ENCODE measurements at places on chromosomes 5 and 9. TPM values are rescaled to one million over a fixed set of nuclear protein-coding genes. Genes with fewer than 3 reads are reported as not detected.

DRD1 gene
- total RNA-seq = not detected

SPTLC1 gene
- total RNA-seq = 97.1 TPM

ADRA1B gene
- under 0.01 TPM for total RNA-seq

CDH6 gene
- total RNA-seq = 21.6 TPM

LTC4S gene
- total RNA-seq = 0.33 TPM

HMCN2 gene
- under 0.01 TPM for total RNA-seq

FAM221B gene
- not detected for total RNA-seq

CCDC69 gene
- total RNA-seq = 2.0 TPM

PRKACG gene
- not detected for total RNA-seq

SPATA31E1 gene
- under 0.01 TPM for total RNA-seq

FLT4 gene
- total RNA-seq = 0.11 TPM

NTNG2 gene
- total RNA-seq = 3.5 TPM

JADE2 gene
- 29.1 TPM for total RNA-seq
